ENCODE measurements at places on chromosomes 7 and 10.

- DNase-seq, result no peak
Measured at GRCh38 chr10:131795761-131796160, 105.0 kb upstream of the PPP2R2D start.

GRCh38 chr10:21534604-21535493, 817 bp downstream of the MLLT10 start:
- no peak for DNase-seq

GRCh38 chr7:73828107-73828803, 2.5 kb upstream of the CLDN4 start:
- DNase-seq, result no peak

GRCh38 chr7:127715272-127715671, 63.3 kb downstream of the SND1 start:
- DNase-seq, result no peak

GRCh38 chr10:46050941-46051623, 5.0 kb upstream of the MSMB start:
- no peak for DNase-seq

DNA sequence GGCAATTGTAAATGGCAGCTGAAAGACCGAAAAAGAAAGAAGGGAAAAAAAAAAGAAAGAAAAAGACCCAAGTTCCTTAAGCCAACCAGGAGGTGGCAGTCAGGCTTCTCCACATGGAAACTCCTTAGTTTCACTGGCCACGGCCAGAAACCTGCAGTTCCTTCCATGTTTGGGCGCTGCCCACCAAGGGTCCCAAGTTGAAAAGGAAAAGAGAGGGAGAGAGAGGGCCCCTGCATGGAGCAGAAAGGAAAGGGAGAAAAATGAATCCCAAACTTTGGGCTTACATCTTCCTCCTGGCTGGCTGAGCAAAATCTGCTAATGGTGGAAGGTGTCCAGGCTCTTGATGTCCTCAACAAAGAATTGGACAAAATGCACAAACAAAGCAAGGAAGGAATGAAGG, 31.8 kb upstream of the ABCA13 start:
- no peak for DNase-seq

DNA sequence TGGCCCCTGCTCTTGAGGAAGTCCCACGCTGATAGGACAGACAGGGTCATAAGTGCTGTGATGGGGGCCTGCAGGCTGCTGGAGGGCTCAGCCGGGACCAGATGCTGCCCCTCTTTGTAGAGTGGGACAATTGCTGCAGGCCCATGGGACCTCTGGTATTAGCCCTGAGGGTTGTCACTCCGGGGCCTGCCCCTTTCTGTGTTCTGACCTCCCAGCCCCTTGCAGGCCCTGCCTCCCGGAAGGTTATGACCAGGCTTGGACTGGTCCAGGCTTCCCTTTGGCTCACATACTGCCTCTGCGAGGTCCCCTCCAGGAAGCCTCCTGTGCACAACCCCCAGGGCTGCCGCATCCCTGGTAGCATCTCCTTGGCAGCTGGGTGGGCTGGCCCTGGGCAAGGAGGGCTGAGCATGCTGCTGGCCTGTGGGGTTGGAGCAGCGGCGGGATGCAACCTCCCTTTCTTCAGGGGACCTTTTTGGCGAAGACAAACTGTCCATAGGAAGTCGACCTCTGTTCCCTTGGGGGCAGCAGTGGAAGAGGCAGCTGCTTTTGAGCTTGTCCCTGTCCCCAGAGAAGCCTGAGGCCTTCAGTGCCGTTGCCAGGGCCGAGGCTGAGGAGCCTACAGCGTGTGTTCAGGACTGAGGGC, 8.8 kb downstream of the LIMK1 start:
- no peak for DNase-seq

DNA sequence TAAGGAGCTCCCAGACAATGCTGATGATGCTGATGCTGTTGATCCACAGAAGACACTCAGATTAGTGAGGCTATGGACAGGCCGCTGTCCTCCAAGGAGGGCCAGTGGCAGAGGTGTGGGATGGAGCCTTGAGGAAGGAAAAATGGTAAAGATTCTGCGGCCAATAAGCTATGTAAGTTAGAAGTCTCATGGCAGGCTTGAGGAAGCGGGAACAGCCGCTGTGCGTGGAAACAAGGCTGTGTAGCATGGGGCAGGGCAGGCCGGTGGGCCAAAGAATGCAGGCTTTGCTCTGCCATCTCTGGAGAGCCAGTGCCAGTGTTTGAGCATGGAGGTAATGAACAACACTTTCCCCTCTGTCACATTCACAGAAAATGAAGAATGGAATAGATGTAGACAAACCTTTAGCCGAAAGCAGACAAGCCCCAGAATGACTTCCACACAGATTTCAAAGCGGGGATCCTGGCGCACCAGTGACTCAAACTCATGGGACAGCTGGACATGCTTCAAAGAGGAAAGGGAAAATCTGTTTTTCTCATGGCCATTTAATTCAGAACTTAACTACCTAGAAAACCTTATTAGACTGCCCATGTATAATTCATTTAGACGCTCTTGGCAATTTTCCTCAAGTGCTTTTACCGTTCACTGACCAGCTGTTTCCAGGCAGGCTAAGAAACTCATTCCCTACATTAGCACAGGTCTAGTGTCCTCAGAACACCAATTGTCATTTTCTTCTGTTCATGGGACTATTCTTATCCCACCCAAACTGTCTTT, 16.9 kb upstream of the FIGNL1 start:
- no peak for DNase-seq

GRCh38 chr10:5949009-5949759, 28.2 kb downstream of the IL15RA start:
- DNase-seq, result peak; percentile 34

DNA sequence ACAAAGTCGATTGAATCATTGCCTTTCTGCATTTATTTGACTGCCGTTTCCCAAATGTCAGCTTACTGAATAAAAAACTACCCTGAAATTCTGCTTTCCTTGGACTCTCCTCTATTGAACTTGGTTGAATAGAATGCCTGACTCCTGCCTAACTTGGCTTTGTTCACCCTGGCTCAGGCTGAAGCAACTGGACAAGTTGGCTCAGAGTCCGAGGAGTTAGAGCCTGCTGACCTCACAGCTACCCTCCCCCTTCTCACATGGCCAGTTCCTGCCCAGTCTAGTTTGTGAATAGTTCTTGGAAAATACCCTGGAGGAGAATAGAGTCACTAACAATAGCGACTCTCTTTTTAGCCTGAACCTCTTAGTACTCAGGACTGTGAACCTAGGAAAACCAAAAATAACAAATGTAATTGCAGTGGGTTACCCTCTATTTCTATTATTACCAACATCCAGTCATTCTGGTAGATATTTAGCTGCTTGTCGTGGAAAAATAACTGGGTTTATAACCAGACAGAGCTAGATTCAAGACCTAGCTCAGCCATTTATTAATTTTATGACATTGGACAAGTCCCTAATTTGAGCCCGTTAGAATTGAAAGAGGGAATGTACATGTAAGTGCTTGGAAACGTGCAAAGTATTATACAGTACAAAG, 17.3 kb upstream of the NRBF2 start:
- DNase-seq, result no peak

DNA sequence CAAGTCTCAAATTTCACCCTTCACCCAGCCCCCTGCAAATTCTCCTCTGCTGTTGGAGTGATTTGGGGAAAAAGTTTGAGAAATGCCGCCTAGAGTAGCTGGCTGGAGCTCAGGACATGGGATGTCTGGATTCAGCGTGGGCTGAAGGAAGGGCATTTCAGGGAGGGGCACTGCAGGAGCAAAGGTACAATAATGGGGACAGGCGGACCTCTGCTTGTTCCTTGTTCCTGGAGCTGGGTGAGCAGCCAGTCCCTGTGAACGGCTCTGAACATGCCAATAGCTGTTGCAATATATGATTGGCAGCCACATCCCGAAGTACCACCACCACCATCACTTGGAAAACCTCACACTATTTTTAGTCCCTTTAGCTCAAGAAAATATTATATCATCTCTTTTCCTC, 23.4 kb downstream of the ADRA2A start:
- DNase-seq, result no peak

DNA sequence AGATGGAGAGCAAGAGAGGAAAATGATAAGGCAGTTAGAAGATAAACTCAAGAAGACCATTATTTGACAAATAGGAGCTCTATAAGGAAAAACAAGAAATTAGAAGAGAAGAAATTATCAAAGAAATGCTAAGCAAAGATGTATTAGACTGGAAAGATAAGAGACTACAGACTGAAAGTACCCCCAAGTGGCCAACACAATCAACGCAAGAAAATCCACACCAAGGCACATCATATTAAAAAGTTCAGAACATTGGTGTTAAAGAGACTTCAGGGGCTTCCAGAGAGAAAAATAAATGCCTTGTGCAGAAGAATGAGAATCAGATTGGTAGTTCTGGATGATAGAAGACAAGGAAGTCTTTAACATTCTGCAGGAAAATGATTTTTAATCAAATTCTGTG, 46.0 kb downstream of the SH2D4B start:
- DNase-seq, result no peak

GRCh38 chr10:130487566-130487965, 351.4 kb downstream of the GLRX3 start:
- DNase-seq, result no peak

DNA sequence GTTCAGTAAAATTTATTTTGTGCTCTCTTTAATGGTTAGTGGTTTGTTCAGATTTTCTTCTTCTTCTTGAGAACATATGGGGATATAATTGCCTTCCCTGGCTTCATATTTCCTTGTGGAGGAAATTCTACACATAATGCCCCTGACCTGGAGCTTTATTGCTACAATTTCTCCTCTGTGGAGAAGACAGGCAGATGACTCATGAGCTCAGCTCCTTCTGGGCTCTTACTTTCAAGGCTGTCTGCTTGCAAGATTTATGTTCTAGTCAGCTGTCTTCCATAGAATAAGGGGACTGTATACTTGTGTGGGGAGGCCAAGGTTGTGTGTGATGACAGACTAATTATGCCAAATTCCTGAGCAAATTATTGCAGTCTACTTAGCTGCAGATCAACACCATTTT, 1.6 kb downstream of the LRRD1 start:
- no peak for DNase-seq

- no peak for DNase-seq
Measured at GRCh38 chr7:145224775-145225174, 388.9 kb upstream of the TPK1 start.

DNA sequence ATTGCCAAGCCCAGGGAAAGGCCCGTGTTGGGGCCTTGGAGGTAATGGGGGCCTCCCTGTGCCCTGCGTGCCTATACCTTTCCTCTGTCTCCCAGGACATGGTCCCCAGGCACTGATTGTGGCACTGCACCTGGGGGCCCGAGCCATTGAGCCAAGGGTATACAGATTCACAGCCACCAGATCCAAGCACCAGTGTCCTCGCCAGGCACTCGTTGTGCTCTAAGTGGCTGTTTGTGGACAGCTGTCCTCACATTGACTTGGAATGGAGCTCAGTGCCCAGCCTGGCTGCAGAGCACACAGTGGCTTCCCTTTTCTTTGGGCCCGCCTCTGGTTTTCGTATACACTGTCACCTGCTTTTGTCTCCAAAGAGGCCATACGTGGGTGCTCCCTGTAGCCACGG, 72.0 kb upstream of the BTBD16 start:
- DNase-seq, result no peak

GRCh38 chr10:20492447-20492846, 404.7 kb downstream of the NEBL start:
- DNase-seq, result no peak

DNA sequence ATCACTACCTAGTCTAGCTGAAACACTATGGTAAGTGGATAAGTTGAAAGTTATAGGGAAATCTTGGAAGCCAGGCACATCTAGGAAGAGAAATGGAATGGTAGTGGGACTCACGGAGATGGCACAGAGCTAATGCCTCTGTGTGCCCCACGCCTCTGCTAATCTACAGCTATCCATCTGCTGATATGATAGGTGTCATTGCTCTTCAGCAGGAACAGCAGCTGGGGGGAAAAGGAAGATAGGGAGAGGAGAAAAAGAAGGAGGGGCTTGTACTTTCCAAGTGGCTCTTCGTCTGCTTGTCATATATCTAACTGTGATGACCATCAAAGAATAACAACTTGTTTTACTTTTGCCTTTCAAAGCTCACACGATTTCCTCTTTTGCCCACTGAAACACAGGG, 1199.1 kb upstream of the SORCS1 start:
- no peak for DNase-seq

GRCh38 chr7:36045326-36045725, 107.7 kb upstream of the EEPD1 start:
- DNase-seq, result no peak

DNA sequence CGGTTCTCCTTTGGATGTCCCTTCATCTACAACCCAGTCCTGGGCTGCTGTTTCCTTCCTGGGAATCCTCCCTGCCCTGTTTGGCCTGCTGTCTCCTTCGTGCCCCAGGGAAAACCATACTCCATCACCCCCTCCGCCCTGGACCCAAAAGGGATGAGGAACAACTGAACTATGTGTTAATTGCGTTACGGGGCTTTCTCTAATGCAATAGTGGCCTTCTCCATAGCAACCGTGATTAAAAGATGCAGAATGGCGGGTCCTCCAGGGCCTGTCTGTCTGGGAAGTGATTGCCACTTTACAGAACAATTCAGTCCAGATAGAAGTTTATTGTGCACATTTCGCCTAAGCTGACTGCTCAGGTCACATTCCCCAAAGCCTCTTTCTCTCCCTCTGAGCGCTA, 112.0 kb upstream of the FGFR2 start:
- no peak for DNase-seq

- no peak for DNase-seq
Measured at GRCh38 chr10:52197098-52197497, 117.0 kb upstream of the DKK1 start.

GRCh38 chr10:61455656-61456055, 2.5 kb upstream of the TMEM26 start:
- no peak for DNase-seq

DNA sequence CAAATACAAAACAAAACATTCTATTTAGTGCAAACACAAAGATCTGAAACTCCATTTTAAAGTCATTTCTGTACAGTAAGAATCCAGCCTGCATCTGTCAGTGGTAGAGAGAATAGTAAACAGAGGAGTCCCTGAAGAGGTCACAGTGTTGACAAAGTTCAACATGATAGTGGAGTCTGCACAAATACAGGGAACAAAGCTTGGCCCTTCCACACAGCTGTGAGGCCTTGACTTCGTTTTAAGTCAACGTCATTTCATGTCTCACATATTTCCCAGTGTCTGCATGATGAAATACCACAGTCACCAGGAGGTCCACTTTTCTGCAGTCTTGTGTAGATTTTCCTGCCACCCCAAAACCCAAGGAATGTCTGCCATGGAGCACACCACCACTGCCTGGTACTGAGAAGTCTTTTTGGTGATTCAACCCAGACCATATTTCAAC, 33.0 kb downstream of the CYP26A1 start:
- no peak for DNase-seq

GRCh38 chr10:24962995-24963394, 10.6 kb upstream of the PRTFDC1 start:
- DNase-seq, result no peak

All from stimulated activated CD4-positive, alpha-beta T cell treated with anti-CD3 and anti-CD28 coated beads, Interleukin-12 subunit alpha, Interleukin-12 subunit beta, amount 100 ng/mL, for 48 hours (primary cell).